ENCODE measurements at places on chromosomes 5 and 9.

- DNase-seq, result no peak
Observed at GRCh38 chr5:36346896-36347690, 45.4 kb upstream of the RANBP3L start.

DNA sequence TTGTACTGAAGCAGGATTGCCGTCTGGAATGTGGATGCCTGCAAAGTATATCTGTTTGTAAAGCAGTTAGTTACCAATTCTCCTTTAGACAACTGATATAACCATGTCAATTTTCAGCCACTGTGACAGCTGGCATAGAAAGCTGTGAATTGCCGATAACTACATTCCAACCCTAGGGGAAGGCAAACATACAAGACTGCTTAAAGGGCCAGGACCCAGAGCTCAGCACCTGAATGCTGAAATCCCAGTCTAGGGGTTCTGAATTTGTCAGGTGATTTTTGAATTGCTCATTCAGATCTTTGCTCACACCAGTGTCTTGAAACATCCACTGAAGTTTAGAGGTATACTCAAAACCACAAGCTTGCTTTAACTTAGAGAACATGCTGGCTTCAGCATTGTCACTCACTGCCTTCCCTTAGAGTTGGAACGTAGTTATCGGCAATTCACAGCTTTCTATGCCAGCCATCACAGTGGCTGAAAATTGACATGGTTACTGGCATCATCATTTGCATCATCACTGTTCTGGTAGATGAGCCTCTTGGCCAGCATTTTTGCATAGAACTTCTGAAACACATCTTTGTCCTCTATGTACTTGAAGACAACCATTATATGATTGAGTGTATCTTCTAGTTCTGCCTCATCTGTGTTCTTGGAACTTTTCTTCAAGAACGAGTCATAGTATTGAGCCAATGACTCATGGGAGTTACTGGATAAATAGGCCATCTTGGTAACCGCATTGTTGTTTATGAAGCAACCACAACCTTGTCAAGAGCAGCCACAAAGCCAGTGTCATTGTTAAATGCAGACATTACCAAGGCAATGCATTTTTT lies 82.1 kb downstream of the CCDC192 start:
- no peak for DNase-seq

DNA sequence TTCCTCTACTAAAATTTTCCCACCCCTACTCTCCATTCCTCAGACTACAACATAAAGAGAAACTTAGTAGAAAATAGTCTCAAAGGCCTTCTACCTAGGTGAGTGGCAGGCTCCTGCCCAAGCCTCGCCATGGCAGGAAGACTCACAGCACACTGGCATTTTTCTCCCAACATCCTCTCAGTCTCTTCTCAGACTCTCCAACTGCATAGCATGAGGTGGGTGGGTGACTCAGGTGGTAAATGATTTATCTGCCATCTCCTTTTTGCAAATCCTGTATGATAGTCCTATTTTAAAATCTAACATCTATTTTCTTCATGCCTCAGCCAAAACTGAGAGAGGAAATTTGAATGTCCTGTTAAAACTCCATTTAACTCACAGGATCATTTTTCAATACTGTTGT lies 33.5 kb upstream of the GRIA1 start:
- DNase-seq, result no peak

DNA sequence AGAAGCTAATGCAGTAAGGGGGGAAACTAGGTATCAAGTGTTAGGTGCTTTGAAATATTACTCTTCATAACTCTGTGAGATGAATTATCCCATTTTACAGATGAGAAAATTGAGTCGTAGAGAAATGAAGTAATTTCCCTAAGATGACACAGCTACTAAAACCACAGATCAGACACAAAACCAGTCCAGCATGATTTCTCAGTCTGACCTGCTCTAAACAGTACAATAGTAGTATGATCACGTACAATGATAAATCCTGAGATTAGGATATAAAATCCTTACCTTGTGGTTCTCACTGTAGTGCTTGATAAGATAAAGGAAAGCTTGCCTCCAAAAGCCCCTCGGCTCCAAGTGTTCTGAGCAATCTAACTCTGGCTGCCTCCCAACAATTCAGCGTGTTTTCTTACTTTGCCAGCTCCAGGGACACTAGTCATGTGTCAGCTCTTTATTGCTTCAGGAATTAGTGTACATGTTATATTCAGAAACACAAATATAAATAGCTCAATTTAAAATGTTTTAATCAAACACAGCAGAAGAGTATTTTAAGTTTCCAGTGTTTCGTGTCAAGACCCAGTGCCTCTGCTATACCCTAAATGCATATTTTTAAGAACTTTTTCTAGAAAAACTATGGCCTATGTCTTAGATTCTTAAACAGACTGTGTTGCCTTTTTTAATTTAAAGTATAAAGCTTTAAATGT lies 243.6 kb downstream of the DENND1A start:
- DNase-seq, result no peak

DNA sequence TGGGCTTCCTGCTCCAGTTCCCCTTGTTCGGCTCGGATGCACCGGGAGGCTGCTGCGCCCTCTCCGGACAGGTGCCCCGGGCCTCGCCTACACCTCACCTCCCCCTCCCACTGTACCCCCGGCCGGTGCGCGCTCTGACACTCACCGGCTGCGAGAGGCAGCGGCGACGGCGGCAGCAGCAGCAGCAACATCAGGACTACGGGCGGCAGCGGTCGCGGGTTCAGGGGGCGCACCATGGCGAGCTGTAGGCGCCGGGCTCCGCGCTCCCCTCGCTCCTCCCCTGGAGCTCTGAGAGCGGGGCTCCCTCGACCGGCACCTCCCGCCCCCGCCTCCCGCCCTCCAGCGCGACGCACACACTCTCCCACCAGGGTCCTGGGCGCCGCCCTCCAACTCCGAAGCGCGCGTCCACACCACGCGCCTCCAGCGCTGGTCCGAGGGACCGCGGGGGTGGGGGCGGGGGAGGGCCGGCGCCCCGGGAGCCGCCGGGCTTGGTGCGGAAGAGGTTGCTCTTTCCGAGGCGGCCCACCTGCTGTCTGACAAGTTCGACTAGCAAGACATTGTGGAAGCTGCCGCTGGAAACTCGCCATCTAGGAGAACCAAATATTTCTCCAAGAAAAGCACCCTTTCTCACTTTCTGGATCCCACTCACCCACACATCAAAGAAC lies at the start of gene GFRA3:
Gene GFRA3, minus strand, starts transcription at position 433 of the 665 bp plus-strand sequence. Its CDS starts 197 bp downstream, at position 236.
- no peak for DNase-seq

DNA sequence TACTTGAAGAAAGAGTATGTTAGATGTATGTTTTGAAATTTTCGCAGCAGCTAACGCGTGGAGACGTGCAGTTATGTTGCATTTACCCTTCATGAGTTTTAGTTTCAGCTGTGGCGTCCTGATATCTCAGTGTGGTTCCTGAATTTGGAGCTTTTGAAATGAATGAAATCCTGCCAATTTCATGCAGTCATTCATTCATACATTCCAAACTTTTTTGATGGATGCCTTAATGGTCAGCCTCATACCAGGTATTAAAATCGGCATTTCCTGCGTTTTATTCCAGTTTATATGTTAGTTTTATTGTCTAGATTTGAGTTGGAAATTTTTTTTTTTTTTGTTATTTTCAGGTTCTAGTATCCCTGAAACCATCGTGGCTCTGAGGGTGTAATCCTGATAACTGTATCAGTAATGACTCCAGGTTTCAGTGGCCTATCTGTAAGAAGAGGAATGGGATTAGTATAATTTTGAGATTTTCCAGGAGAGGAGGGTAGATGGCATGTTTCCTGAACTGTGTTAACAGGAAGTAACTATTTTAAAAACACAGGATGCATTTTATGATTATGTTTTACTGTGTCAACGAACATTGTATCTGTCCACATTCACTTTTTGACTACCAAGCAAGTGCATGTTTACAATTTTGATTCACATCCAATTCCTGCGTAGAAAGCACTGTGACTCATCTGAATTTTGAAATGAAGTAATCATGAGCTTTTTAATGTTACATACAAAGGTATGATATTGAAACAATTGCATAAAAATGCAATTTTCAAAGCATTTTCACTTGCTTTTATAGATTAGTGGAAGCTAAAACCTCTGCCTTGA lies 1.0 kb downstream of the FOCAD start:
- DNase-seq, result no peak

DNA sequence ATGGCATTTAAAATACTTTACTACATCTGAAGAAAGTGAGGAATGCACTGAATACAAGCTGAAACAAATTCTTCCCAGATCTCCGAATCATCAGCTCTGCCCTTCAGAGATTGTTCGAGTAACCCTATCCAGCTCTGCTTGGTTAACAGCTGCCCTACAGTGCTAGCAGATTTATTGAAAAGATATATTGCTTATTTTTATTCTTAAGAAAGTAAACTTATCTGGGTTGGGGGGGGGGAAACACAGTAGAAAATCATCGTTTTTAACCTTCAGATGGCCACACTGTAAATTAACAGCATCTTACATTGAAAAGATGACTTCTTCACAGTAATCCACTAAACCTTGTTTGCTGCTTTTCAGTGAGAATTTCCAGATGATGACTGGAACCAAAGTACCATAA lies 210.8 kb downstream of the NFIB start:
- DNase-seq, result no peak

DNA sequence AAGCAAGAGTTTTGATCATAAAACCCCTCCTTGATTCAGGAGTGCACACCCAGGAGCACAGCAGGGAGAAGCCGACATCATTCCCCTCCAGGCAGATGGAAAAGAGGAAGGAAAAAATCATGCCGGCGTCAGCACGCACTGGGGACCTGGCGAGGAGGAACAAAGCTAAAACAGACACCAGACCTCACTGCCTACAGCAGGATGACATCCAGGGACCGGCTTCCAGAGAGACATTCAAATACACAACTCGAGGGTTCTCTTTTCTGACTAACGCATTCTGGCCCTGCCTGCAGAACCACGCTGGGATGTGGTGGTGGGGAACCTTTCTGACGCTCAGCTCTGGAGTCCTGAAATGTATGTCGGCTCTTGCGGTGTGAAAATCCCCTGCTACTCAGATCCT lies 2.7 kb downstream of the UBAC1 start:
- DNase-seq, result no peak

- no peak for DNase-seq
Observed at GRCh38 chr5:133613743-133614142, 1.4 kb upstream of the FSTL4 start.

DNA sequence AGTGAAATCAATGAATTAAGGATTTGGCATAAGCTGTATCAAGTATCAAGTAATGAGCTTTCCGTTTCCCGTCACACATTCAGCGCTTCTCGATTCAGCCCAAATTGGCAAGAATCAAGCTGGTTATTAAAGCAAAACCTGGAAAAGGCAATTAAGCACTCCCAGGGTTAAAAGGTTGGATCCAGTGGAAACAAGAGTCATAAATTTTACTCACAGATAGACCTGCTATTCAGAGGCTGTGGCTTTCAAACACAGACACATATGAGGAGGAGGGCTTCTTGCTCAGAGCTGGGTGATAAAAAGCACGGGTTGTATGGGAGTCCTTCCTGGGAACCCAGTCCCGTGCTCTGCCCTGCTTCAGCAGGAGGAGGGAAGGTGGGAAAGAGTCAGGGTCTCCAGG lies 112.3 kb upstream of the CXCL14 start:
- DNase-seq, result no peak

GRCh38 chr9:971901-972500 lies 4.5 kb upstream of the DMRT3 start:
- no peak for DNase-seq

DNA sequence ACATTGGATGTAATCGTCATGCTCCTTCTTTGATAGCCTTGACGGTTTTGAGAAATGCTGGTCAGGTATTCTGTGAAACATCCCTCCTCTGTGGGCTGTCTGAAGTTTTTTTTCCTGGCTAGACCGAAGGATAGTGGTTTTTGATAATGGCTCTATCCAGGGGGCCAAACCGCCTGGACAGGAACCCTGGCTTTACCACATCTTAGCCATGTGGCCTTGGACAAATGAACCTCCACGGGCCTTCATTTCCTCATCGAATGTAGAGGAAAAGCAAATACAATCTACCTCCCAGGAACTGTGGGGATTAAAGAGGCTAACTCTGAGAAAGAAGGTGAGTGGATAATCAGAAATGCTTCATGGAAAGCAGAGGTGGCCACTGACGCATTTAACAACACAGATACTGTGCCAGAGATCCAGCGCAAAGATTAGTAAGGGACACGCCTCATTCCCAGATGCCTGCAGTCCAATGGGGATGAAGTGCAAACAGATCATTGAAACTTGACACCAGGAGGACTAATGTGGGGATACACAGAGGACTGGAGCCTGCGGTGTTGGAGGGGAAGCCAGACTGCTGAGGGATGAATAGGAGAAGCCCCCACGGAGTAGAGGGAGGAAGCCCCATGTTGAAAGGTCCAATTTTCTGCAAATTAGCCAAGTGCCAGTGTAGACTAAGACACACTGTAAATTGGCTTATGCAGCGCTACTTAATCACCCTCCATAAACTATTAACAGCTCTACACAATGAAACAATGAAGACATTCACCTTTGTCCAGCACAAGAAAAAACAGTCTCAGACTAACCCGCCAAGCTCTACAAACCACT lies 41.6 kb downstream of the MYO10 start:
- peak; percentile 79 for DNase-seq

GRCh38 chr5:68409259-68409658 lies 193.7 kb downstream of the PIK3R1 start:
- DNase-seq, result no peak

DNA sequence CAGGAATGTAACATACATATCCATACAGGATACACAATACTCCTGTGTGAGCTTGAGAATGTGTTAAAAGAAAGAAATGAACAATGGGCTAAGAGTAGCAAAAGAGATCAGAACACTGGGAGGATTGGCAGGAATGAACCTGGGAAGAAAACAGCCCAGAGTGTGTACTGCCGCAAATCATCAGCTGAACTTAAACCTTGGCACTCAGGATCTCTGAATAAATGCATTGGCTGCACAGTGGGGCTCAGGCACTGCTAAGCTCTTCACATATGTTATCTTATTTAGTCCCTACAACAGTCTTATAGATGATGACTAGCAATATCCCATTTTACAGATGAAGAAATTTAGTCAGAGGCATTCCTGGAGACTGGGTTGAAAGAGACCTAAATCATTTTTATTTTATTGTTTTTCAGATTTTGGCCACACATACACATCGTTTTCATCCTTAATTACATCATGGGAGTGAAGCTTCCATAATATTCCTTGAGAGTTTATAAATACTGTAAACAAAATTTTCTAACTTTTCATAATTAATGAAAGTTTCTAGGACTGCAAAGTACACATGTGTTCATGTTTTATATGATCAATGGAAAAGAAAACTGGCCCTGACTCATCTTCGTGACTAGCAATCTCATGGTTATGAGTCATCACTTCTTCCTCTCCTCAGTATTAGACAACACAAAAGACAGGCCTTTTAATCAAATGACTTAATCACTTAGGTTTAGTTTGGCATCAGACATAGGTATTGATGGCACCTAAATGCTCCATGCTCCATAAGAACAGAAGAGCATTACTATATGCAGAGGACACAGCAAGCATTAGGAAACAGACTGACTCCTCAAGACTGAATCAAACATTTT lies 59.2 kb downstream of the CDH18 start:
- DNase-seq, result peak; percentile 96

DNA sequence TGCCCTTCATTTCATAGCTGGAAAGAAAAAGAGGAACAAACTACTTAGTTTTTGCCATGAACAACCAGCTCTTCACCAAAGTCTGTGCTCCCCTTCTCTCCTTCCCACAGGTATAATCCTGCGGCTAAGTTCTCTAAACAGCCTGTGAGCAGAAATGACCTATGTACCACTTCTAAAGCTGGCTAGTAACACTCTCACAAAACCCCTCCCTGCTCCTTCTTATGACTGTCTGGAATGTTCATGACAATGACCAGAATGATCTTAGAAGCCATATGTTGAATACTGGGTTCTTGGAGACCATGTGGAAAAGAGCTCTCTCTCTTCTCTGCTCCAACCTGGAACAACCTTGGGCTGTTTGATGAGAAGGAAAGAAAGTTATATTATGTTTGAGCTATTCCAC lies 12.9 kb upstream of the AMACR start:
- no peak for DNase-seq

Measured in Panc1 (cell line).